GM12865 (cell line): ENCODE measurements at places on chromosomes 5 and 9.

- no peak for DNase-seq
These were observed 7.2 kb downstream of the ERP44 start for GRCh38 chr9:100091650-100092049.

DNA sequence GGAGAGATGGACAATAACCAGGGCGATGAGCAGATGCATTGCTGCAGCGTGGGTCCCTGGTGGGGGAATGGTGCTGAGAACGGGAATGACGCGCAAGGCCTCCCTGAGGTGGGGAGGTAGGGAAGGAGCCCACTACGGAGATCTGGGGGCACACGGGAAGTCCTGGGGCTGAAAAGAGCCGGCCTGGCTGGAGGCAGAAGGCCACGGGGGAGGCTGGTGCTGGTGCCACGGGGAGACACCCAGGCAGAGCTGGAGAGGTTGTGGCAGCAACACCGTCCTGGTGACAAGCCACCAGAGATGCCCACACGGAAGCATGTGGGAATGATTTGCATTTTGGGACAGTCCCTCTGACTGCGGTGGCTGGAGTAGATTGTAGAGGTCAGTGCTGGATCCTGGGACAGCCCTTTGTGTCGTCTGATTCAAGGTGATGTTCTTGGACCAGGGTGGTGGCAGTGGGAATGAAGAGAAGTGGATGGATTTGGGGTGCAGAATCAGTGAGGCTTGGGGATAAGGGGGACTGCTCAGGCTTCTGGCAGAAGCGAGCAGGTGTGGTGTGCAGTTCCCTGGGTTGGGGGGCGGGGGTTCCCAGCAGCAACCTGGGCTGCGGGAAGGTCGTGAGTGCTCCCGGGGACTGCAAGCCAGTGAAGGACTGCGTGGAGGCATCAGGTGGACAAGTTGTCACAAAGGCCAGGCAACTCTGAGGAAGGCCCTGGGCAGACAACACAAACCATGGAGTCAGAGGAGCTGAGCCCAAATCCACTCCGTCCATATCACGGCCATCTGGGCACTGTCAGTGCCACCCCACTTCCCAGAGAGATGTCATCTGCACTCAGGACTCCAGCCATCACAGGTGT lies 25.2 kb upstream of the CNOT6 start:
- DNase-seq: no peak

DNA sequence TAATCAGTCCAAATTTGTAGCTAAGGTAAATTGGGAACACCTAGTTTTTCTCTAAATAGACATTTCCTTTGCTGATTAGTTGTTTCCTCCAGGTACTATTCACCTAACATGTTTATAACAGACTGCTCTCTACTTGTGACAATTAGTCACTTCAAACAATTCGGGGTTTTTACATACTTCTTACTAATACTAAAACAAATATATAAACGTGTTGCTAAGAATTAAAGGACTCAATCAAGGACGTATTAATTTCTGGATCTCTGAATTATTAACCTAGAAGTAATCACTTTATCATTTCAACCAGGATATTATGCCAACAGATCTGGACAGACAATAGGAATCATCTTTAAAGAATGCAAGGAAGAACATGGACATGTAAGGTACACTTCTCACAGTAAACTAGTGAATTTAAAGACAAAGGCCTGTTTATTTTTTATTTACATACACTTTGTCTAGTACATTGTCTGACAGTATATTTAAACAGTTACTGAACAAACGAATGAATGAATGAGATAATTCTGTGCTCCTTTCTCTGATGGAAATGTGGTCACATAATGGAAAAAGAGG lies 22.3 kb downstream of the PJA2 start:
- no peak for DNase-seq

- no peak for DNase-seq
These were observed 107.9 kb downstream of the DCP2 start for GRCh38 chr5:113084402-113085083.

DNA sequence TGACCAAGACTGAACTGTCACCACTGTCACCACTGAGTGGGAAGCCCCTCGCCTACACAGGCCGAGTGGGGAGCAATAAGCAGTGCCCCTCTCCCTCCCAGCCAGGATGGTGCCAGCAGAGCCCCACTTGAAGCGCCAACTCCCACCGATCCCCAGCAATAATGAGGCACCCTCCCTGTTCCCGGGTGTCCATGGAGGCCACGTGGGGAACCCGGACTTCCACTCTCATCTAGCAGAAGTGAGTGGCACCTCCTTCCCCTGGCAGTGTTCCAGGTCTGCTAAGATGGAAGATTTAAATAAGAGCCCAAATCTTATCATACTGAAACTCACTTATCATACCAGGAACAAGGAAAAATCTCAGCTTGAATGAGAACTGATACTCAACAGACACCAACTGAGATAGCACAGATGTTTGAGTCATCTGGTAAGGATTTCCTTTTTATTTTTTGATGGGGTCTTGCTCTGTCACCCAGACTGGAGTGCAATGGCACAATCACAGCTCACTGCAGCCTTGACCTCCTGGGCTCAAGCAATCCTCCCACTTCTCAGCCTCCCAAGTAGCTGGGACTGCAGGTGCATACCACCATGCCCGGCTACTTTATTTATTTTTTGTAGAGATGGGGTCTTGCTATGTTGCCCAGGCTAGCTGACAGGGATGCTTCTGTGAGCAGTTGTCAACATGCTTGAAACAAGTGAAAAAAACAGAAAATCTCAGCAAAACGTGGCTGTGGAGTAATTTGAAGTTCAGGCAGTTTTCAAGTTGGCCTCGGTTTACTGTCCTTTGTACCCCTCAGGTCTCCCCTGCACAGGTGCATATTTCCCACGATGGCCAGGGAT lies 29.6 kb upstream of the ASS1 start:
- no peak for DNase-seq

GRCh38 chr5:107630184-107630583 lies 40.6 kb downstream of the EFNA5 start:
- DNase-seq: no peak

DNA sequence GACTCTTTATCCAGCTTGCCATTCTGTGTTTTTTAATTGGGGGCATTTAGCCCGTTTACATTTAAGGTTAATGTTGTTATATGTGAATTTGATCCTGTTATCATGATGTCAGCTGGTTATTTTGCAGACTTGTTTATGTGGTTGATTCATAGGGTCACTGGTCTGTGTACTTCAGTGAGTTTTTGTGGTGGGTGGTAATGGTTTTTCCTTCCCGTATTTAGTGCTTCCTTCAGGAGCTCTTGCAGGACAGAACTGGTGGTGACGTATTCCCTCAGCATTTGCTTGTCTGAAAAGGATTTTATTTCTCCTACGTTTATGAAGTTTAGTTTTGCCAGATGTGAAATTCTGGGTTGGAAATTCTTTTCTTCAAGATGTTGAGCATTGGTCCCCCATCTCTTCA lies 381.1 kb downstream of the MAN2A1 start:
- DNase-seq: no peak

GRCh38 chr5:66342341-66342880 lies 198.3 kb downstream of the SREK1 start:
- no peak for DNase-seq

DNA sequence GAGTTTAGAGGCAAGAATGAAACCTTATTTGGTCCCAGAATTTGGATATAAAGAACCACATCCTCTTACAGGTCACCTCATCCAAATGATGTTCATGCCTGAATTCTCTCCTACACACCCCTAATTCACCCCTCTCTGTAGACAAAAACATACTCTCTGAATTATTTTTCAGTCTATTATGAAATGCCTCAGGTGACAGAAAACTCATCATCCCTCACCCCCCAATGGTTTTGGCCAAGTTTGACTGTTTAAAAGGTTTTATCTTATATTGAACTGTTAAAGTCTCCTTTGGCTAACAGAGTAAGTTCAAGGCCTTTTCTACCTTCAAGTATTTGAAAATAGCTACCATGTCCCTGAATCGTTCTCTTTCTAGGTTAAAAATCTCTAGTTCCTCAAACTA lies 2.3 kb upstream of the CD180 start:
- no peak for DNase-seq

DNA sequence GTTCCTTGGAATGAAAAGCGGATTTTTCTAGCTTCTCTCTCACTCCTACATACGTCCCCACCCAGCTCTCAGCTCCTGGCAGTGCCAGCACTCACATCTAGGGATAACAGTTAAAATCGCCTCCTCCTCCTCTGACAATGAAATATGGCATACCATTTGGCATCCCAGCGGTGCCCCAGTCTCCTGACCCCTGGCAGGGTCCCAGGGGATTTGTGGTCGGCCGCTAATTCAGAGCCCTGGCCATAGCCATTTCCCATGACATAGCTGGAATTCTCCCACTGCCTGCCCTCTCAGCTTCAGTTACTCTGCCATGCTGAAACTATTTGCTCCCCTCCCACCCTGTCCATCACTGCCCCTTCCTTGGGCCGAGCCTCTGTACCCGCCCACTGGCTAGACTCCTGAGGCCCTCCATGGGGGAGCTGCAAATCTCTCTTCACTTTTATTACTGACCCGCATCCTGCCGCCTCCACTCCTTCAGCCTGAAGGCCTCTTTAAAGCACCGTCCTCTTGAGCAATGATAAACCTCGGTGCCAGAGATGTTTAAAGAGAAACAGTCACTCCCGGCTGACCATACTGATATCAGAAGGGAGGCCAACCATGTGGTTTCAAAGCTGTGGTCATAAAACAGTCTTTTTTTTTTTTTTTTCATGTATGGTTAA lies 139.8 kb downstream of the SLIT3 start:
- no peak for DNase-seq

DNA sequence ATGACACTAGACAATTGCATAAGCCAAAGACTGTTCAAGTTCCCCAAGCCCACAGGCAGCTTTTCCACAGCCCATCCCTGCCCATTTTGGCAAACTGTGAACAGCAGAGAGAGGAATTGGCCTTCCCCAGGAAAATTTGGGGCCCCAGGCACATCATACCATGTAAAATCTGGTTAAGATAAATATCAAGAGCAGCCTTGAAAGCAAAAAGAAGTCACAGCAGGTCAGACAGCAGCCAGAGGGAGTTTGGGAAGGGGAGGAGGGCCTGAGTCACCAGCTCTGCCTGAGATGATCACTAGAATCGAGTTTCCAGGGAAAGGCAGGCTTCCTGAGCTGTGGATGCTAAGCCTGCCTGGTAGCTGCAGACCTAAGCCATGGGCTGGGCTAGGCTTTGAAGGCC lies 179.2 kb downstream of the RFK start:
- no peak for DNase-seq

DNA sequence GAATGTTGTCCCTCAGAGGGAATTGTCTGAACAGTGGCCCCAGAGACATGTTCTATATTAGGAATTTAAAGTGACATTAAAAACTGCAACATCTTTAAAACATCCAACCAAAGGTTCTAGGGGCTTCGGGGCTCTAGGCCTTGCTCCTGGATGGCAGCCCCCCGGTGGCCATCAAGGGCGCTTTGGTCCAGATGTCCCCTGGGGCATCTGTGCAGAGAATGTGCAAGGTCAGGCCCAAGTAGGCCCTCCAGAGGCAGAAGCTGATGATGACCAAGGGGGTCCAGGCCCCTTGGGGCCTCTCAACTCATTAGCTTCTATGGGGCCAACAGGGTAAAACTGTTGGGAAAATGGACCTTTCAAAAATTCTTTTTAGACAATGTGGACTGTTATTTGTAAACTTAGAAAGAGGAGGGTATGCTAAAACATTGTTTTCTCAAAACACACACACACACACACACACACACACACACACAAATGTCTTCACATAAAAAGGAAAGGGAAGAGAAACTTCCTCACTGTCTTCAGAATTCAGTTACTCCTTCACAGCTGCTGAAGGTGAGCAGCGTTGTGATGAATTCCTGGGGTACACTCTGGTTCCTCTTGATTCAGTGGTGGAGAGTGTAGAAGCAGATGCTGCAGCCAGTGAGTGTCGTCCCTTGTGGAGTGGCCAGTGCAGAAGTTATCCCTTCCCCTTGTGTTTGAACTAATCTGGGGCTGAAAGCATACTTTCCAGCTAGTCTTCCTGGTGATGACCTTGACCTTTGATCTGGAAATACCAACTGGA lies 125.2 kb downstream of the WDR41 start:
- no peak for DNase-seq

GRCh38 chr5:129963359-129963758 lies 59.1 kb downstream of the CHSY3 start:
- DNase-seq: no peak

GRCh38 chr9:121317737-121318630 lies 50.0 kb downstream of the GSN start:
- no peak for DNase-seq

GRCh38 chr5:90551376-90551775 lies 7.2 kb upstream of the ADGRV1 start:
- peak; percentile 11 for DNase-seq

GRCh38 chr5:159864885-159865691 lies 51.2 kb upstream of the ADRA1B start:
- DNase-seq: peak; percentile 51

DNA sequence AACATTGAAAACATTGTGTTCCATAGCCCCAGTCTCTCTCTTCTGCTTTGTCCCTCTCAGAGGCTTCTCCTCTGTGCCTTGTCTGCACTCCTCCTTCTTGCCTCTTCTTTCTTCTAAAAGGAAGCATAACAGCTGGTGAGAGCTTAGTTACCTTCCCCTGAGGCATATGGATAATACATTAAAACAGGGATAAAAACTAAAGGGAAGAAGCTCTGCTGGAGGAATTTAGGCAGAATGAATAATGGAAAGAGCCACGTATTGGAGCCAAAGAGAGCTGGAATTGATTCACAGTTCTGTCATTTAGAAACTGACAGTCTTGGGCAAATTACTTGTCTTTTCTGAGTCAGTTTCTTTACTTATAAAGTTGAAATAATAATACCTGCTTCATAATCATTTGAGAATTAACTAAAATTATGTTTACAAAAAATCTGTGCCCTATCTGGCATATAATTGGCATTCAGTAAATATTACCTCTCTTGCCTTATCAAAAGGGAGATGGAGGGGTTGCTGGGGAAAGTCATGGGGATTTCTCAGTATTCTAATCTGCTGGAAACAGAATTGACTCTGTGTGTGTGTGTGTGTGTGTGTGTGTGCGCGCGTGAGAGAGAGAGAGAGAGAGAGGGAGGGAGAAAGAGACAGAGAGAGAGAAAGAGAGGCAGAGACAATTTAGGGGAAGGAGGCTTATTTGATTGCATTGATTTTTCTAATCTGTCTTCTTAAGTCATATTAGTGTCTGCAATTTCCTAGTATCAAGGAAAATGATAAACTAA lies 20.2 kb downstream of the ZNF474 start:
- DNase-seq: no peak

DNA sequence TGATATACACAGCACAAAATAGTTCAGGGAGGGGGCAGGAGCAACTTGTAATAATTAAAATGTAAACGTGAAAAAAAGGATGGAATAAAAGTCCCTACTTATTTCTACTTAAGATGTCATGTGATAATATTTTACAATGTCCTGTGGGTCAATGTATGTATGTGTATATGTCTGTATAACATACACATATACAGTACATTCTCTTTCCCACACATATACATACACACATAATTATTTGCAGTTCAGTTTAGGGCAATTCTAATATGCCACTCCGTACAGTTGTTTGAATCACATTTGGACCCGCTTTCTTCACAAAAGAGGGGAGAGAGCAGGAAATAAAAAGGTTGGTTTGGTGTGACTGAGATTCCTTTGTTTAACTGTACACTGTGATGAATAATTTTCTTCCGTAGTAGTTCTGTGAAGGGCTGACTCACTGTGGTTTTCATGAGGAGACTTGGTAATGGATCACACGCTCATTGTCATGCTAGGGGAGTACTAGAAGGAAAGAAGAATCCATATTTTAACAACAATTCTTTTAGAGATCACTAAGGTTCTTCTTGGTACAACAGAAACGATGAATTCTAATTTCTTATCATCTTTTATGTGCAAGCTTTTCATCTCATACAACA lies 26.2 kb upstream of the ACOT12 start:
- no peak for DNase-seq

- DNase-seq: peak; percentile 34
These were observed 496 bp downstream of the MAPK9 start for GRCh38 chr5:180291234-180291940.

- DNase-seq: peak; percentile 11
These were observed 32.7 kb upstream of the DNAH5 start for GRCh38 chr5:13976867-13977830.
